ENCODE measurements at places on chromosomes 3 and 15.

- peak; percentile 50 for DNase-seq
Measured at GRCh38 chr15:62920682-62921502, 121.7 kb upstream of the TPM1 start.

GRCh38 chr3:98108162-98108561 lies 21.2 kb downstream of the OR5AC2 start:
- DNase-seq = no peak

GRCh38 chr15:74869726-74870407 lies 3.3 kb downstream of the SCAMP2 start:
- DNase-seq = peak; percentile 53

GRCh38 chr3:87073496-87074145 lies 82.7 kb upstream of the VGLL3 start:
- DNase-seq = no peak

- DNase-seq = no peak
Measured at GRCh38 chr15:66868918-66869317, 166.9 kb downstream of the SMAD6 start.

GRCh38 chr3:152330559-152330958 lies 61.8 kb downstream of the MBNL1 start:
- DNase-seq = no peak

- DNase-seq = no peak
Measured at GRCh38 chr3:79109754-79110153, 658.0 kb downstream of the ROBO1 start.

- no peak for DNase-seq
Measured at GRCh38 chr3:160471892-160472291, 22.3 kb upstream of the TRIM59 start.

DNA sequence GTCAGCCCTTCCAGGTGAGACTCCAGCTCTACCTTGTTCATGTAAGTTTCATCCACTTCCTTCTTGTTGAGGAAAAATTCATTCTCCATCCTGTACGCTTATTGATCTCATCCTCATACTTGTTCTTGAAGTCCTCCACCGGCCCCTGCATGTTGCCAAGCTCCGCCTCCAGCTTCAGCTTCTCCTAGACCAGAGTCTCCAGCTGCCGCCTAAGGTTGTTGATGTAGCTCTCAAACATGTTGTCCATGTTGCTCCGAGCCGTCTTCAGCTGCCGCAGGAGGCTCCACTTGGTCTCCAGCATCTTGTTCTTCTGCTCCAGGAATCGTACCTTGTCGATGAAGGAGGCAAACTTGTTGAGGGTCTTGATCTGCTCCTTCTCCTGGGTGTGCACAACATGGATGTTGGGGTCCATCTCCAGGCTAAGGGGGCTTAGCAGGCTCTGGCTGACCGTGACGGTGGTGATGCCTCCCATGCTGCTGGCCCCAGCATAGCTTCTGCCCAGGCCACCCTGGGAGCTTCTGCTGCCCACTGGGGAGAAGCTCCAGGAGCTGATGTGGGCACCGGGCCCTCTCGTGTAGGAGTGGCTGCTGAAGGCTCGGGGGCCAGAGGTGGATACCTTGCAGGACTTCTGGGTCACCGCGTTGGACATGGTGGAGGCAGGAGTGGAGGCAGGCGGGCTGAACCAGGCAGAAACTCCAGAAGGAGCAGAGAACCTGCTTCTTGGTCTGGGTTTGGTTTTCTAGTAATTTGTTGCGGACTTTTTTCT lies 422.6 kb upstream of the ARPP21 start:
- DNase-seq = no peak

- no peak for DNase-seq
Measured at GRCh38 chr3:55675478-55675877, 188.4 kb upstream of the WNT5A start.

- DNase-seq = no peak
Measured at GRCh38 chr15:96924570-96924969, 594.1 kb downstream of the NR2F2 start.

GRCh38 chr15:35383506-35383905 lies 162.5 kb downstream of the DPH6 start:
- DNase-seq = no peak

GRCh38 chr3:62723166-62723913 lies 151.9 kb downstream of the CADPS start:
- DNase-seq = no peak

GRCh38 chr3:69998759-69999139 lies 784 bp upstream of the SAMMSON start:
- no peak for DNase-seq

DNA sequence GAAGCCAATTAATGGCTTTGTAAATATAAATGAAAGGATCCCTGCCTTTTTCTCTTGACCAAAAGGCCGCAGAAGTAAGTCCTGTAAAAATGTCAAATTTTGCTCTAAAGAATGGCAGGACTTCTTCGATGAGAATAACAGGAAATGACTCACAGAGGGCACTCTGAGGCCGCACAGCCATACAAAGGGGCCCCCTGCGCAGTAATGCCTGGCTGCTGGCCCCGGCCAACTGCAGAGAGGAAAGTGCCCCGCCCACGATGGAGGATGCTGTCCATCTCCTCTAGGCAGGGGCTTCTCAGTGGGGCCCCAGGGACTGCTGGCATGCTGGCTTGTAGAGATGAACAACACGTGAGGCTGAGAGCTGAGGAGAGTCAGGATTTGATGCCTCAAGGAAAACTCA lies 18.1 kb upstream of the SCN10A start:
- peak; percentile 81 for DNase-seq

DNA sequence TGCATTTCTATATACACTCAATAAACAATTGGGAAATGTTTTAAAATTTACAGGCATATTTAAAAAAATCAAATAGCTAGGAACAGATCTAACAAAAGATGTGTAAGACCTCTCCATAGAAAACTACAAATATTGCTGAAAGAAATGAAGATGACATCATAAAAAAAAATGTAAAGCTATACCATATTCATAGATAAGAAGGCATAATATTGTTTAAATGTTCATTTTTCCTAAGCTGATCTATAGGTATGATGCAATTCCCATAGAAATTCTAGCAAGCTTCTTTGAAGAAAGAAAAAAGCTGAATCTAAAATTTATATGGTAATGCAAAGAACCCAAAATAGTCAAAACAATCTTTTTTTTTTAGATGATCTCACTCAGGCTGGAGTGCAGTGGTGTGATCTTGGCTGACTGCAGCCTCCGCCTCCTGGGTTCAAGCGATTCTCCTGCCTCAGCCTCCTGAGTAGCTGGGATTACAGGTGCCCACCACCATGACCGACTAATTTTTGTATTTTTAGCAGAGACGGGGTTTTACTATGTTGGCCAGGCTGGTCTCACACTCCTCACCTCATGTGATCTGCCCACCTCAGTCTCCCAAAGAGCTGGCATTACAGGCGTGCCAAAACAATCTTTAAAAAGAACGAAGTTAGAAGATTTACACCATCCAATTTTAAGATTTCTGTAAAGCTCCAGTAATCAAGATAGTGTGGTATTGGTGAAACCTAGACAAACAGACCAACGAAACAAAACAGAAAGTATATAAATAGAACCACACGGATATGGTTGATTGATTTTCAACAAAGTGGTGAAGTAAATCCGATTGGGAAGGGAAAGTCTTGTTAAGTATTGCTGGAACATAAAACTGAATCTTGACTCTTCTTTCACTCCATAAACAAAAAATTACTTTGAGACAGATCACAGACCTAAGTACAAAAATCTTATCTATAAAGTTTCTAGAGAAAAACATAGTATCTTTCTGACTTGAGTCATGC lies 6.3 kb upstream of the BHLHE40 start:
- no peak for DNase-seq

- DNase-seq = no peak
Measured at GRCh38 chr3:122469659-122470058, 45.1 kb downstream of the KPNA1 start.

- no peak for DNase-seq
Measured at GRCh38 chr15:83088876-83089275, 18.6 kb upstream of the TM6SF1 start.

DNA sequence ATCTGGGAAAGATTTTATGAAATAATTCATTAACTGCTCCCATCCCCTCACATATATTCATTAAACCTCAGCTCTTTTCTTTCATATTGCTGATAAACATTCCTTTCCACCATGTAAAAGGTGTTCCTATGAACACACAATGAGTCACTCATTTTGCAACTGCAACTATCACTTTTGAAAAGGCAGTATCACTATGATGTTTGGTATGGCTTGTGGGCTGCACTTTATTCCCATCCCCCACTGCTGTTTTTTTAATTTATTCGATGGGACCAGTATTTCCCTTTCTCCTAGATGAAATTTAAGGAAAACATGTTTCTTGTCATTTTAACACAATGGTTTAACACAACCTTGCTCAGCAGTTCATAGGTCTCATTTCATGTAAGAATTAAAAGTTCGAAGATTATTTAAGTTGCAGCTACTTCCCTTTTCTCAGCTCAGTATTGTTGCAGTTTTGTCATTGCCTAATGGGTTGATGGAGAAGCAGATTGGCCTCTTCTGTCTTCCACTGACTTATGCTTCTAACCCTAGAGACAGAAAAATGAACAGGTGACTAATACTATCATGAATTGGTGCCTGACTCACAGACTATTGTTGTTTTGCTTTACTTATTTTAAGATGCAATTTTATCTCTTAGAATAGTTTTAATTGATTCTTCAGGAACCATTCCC lies 280.3 kb downstream of the ZPLD1 start:
- no peak for DNase-seq

DNA sequence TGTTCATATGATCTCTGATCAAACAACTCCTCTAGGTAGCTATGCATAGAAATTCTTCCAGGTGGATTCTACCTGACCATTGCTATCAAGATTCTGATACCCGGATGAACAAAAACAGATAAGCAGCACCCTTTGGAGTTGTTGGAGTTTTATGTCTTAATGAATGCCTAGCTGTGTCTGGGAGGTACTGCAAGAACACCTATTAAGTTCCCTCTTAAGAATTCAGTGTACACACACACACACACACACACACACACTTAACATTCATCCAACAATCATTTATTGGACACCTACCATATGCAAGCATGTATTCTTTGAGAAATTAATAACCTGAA lies 58.1 kb upstream of the FNDC3B start:
- no peak for DNase-seq

GRCh38 chr3:58497097-58497496 lies 5.2 kb downstream of the KCTD6 start:
- DNase-seq = no peak

GRCh38 chr3:120081719-120082118 lies 12.5 kb downstream of the GSK3B start:
- no peak for DNase-seq

GRCh38 chr15:74746389-74746788 lies 2.3 kb upstream of the CYP1A2 start:
- no peak for DNase-seq

- DNase-seq = no peak
Measured at GRCh38 chr3:38281895-38282686, at the start of gene SLC22A14. SLC22A14 (plus strand) TSS chr3:38282294; CDS start chr3:38306027, 23,733 bp downstream.

DNA sequence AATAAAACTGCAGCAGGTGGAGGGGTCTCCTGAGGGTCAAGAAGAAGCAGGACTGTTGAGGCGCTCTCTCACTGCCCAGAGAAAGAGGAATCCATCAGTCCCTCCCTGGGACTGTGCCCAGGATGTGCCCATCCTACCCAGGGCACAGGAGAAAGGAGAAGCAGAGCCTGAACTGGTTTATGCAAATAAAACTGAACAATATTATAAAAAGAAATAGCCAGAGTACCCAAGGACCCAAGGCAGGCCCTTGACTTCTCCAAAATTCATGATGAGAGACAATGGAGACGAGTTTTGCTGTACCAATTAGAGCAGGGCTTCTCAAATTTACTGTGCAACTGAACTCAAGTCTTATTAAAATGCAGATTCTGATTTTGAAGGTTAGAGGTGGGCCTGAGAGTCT lies 211.0 kb downstream of the IGSF11 start:
- DNase-seq = no peak

- no peak for DNase-seq
Measured at GRCh38 chr15:63305260-63305659, 27.9 kb downstream of the APH1B start.

- DNase-seq = no peak
Measured at GRCh38 chr3:8777978-8778267, 8.5 kb upstream of the OXTR start.

GRCh38 chr15:81384891-81385720 lies 11.1 kb upstream of the TMC3 start:
- no peak for DNase-seq

GRCh38 chr15:65027593-65027992 lies 1.8 kb downstream of the MTFMT start:
- no peak for DNase-seq

- peak; percentile 47 for DNase-seq
Measured at GRCh38 chr3:101377796-101378195, 57.4 kb upstream of the IMPG2 start.

DNA sequence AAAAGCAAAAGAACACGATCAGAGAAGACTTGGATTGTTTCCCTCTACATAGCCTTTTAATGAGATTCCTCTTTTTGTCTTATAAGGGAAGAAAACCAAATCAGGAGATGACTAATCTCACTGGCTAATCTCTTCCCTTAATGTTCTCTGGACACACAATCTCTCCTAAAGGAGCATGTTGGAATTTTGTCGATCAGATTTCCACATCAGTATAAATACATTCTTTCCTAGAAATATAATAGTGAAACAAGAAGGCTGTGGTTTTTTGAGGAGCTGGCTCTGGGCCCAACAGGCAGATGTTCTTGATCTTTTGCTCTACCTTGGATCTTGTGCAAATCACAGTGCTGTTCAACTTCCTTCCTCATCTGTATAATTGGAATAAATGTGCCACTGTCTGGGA lies 94.0 kb downstream of the GTPBP8 start:
- peak; percentile 61 for DNase-seq

DNA sequence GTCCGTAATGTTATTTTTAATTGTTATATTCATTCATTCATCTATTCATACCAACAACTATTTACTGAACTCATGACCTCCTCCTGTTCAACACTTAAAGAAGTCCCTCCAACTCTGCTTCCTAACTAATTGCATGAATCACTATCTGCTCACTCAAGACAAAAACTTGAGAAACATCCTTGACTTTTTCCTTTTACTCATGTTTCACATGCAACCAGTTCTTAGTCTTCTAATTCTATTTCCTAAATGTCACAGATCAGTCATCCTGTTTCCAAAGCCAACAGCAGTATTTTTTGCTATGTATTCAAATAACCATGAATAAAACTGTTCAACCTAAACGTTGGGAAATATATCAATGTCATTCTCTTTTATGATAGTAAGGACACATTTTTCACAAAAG lies 124.6 kb upstream of the GBE1 start:
- no peak for DNase-seq

DNA sequence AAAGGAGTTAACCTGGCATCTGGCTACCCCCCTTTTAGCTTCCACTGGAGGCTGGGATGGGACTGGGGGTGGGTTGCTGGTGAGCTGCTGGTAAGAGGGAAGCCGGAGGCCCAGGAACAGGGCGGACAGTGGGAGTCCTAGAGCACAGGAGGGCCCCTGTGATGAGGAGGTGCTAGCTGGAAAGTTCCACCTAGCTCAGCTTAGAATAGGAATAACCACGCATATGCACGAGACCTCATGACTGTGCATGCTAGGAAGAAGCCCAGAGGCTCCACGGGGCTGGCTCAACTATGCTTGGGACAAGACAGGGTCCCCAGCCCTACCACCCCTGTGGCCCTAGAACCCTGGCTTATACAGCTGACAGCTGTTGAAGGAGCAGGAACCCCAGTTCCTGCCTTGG lies 34.1 kb downstream of the LINGO1 start:
- DNase-seq = no peak

GRCh38 chr3:180179562-180179961 lies 142.8 kb upstream of the PEX5L start:
- no peak for DNase-seq

All from mesenchymal stem cell (in vitro differentiated cells and primary cell).